ENCODE measurements at places on chromosomes 11 and 22.

- DNase-seq: no peak
These were observed 170.8 kb downstream of the BUD13 start for GRCh38 chr11:116601814-116602636.

GRCh38 chr11:77150836-77151235, 22.8 kb downstream of the MYO7A start:
- no peak for DNase-seq

DNA sequence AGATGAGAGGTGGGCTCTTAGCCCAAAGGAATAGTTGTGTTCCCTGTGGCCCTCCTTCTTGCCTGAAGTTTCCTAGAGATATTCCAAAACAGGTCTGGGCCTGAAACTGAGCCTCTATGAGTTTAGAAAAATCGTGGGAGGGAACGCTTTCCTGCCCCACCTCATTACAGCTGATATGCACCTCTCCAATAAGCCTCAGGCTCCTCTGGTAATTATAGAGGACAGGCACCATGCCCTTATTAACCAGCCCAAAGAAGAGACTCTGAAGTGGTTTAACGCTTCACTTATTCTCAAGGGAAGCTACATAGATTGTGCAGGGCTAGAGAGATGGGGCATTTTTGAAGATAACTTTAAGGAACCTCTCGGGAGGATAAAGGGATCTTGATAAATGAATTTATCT, 3.4 kb upstream of the MPZL2 start:
- no peak for DNase-seq

DNA sequence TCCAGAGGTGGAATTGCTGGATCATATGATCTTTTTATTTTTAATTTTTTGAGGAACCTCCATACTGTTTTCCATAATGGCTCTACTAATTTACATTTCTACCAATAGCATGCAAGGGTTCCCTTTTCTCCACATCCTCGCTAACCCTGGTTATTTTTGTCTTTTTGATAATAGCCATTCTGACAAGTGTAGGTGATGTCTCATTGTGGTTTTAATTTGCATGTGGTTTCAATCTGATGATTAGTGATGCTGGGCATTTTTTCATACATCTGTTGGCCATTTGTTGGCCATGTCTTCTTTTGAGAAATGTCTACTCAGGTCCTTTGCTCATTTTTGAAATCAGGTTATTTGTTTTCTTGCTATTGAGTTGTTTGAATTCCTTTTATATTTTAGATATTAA, 15.4 kb upstream of the OR4D5 start:
- no peak for DNase-seq

DNA sequence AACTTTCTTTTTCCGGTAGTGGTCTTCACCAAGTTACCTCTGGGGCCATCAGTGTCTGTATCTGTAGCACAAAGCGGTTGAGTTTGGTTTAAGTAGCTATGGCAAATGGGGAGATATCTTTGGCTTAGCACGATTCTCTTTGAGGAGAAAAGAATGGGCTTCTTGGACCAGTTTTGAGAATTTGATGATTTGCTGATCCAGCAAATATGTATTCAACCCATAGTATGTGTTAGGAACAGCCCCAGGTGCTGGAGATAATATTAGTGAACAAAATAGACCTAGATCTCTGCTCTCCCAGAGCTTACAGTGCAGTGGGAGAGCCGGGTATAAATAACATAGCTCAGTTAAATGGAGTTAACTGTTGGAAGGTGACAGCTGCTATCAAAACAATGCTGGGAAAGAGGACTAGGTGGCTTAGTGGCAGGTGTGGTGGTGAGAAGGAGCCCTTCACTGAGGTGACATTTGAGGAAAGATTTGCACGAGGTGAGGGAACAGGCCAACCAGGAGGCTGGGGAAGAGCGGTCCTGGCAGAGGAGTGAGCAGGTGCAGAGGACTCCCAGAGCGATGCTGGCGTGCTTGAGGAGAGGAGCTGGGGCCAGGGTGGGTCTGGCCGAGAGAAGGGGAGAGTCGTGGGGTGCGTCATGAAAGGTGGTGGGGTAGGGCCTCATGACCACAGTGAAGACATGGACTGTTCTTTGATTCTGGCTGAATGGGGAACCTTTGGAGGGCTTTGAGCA, 5.0 kb downstream of the TBC1D22A start:
- no peak for DNase-seq

DNA sequence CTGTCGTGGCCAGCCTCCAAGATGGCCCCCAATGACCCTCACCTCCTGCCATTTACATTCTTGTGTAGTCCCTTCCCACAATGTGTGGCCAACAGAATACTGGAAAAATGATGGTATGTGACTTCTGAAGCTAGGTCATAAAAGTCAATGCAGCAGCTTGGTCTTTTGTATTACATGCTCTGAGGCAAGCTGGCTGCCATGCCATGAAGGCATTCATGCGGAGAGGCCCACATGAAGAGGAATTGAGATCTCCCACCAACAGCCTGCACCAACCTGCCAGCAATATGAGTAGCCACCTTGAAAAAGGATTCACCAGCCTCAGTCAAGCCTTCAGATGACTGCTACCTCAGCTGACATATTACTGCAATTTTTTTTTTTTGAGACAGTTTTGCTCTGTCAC, 4.6 kb downstream of the MRTFA start:
- no peak for DNase-seq

DNA sequence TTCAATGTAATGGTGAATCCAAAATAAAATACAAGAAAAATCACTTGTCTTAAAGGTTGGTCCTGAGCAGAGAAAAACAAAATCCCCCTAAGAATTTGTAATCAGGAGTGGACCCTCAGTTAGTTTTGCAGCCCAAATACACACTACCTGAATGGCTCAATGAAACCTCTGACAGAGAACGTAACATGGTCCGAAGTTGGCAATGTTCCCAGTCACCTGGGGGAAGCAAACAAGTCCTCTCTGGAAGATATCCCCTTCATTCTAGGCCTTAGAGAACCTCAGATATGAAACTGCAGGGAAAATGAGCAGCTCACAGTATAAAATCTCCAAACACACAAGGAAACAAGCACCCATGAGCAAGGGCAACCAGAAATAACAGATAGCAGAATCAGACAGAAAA, 58.2 kb downstream of the MORC2 start:
- no peak for DNase-seq

DNA sequence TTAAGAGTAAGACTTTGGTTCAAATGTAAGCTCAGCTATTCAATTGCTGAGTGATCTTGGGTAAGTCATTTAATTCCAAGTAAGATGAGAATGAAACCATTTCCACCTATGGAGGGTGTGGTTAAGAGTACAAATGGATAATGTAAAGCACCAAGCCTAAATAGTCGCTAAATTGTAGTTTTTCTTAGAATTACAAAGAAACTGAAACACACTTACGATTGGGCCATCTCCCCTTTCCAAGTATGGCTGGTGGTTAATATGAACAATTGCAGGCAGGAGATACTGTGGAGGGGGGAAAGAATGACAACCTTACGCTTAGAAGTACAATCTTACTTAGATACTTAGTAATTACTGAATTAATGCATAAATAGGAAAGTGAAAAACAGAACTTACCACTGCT, 8.2 kb downstream of the DDX17 start:
- no peak for DNase-seq

- DNase-seq: peak; percentile 33
These were observed 25.2 kb downstream of the FLRT1 start for GRCh38 chr11:64060861-64061444.

DNA sequence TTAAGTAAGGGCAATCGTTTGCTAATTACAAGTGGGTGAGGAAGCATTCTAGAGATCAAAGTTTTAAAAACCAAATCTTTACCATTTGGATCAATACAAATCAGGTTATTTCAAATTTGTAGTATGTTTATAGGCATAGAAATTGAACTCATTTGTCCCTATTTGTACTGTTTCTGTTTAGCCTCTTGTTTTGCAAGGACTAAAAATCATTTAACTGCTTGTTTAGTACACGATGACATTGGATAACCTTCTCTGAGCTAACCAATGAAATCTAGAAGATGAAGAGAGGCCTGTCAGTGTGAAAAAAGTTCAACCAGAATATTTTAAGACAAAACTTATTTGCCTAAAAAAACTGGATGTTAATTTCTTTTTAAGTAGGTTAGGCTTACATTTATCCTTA, 40.0 kb downstream of the ZC3H12C start:
- no peak for DNase-seq

DNA sequence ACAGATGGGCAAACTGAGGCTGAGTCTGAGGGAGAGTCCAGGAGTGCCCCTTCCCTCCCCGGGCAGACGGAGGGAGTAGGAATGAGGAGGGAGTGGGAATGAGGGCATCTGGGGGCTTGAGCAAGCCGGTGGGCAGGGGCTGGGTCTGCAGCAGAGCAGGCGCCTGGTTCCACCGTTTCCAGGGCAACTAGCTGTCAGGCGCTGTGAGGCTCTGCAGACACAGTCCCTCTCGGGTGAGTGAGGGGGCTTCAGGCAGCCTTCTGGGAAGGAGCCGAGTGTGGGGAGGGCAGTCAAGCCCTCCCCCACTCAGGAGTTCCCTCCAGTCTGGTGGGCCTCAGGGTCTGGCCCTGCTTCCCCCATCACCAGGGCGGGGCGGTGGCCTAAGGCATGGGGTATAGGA, 19.0 kb downstream of the TMEM258 start:
- DNase-seq: no peak

GRCh38 chr11:122656073-122656630, 630 bp downstream of the UBASH3B start:
- no peak for DNase-seq

- no peak for DNase-seq
These were observed 19.8 kb upstream of the GNB1L start for GRCh38 chr22:19874307-19875060.

DNA sequence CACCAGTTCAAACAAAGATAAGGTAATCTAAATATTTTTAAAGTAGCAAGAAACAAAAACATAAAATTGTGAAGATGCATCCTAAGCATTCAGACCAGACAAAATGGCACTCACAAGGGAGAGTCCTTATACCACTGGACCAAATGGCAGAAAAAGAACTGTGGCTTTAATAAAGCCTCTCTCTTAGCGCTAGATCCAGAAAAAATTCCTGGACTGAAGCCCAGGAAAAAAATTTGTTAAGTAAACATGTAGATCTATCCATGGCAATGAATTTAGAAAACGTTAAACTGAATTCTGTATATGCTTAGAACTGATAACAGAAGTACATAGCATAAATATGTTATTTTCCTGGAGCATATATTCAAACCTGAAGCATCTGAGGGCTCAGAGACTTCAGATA, 11.8 kb upstream of the CD59 start:
- DNase-seq: no peak

DNA sequence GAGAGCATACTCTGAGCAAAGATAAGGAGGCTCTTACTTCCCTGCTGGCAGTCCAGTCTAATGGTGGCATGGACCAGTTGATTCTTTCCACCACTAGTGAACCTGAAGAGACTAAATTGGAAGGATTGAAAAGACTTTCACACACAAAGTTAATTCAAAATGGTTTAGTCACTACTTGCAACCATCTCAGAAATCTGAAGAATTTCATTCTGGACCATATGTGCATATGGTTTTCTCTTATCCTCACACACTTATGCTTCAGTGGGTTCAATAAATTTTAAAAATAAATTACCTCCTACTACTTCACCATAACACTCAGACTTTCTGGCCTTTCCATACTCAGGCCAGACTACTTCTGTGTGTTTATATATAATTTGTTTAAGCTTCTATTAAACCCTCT, 44.7 kb downstream of the CADM1 start:
- DNase-seq: no peak

DNA sequence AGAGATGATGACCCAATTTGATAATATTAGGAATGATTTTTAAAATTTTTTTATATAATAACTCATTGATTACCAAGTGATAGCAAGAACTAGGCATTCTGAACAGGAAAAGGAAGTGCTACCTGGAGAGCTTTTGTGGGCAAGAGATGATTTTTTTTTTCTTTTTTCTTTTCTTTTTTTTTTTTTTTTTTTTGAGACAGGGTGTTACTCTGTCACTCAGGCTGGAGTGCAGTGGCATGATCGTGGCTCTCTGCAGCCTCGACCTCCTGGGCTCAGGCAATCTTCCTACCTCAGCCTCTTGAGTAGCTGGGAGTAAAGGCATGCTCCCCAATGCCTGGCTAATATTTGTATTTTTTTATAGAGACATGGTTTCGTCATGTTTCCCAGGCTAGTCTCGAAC, 40.4 kb downstream of the TNRC6B start:
- DNase-seq: no peak

- DNase-seq: no peak
These were observed 80.1 kb upstream of the NNMT start for GRCh38 chr11:114215871-114216795.

DNA sequence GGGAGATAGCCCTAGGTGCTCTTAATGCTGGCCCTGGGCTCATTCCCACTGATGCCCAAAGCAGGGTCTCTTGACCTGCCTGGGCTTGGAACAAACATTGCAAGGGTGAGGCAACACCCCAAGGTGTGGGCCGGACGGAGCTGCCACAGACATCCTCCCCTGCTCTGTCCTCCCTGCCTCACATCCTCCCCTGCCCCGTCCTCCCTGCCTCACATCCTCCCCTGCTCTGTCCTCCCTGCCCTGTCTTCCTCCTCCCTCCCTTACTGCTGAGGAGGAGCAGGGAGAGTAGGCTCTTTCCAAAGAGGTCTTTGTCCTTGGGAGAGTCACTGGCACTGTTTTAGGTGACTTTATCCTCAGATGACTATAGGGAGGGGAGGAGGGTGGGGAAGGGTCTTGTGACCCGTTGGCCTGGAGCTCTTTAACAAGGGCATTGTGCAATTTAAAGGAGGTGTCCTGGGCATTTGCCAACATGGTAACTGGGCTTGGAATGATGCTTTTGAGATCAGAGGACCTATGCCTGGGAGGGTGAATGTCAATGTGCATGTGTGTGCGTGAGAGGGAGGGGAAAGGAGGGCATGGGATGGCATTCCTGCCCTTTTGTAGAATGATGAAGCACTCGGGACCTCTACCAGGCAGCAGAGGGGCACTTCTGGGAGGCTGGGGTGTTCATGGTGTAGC, 700 bp downstream of the FAM180B start:
- DNase-seq: no peak

GRCh38 chr22:44572414-44573207, 74.6 kb upstream of the RTL6 start:
- no peak for DNase-seq

- no peak for DNase-seq
These were observed 749.9 kb downstream of the METTL15 start for GRCh38 chr11:28858076-28858475.

GRCh38 chr22:36549033-36549432, 20.1 kb upstream of the EIF3D start:
- no peak for DNase-seq

- DNase-seq: no peak
These were observed 65.0 kb downstream of the MACROD1 start for GRCh38 chr11:64100782-64101353.

GRCh38 chr22:28911304-28911690, 27.9 kb downstream of the ZNRF3 start:
- DNase-seq: no peak

DNA sequence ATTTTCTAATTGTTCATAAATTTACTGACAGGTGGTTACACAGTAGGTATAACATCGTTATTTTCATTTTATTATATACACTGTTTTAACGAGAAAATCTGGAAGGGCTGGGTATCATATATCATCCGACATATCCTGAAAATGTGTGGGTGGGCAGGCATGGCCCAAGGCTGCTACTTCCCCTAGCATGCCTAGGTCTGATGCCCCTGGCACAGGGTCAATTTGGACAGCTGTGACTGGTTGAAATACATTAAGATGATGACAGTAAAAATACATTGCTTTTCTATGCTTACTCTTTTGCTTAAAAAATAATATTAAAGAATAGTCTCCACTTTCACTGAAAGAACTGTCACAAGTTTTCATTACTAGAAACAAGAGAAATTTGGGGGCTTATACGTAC, 908.8 kb downstream of the OPCML start:
- no peak for DNase-seq

Measured in NT2/D1 (cell line).